ENCODE measurements at places on chromosomes 7 and 10. TPM values are rescaled to one million over a fixed set of nuclear protein-coding genes. Genes with fewer than 3 reads are reported as not detected.

Gene SMKR1
- total RNA-seq: 4.3 TPM

Gene RARRES2
- total RNA-seq: not detected

Gene ATAD1
- total RNA-seq: 54.2 TPM

Gene FAM25A
- not detected for total RNA-seq

Gene ABHD11
- 12.2 TPM for total RNA-seq

Gene SEMA3C
- total RNA-seq: not detected

Gene NME8
- total RNA-seq: not detected

Gene LBX1
- not detected for total RNA-seq

Gene SPAM1
- not detected for total RNA-seq

Gene GATA3
- 40.4 TPM for total RNA-seq
